ENCODE measurements at places on chromosomes 1 and 21. TPM values are rescaled to one million over a fixed set of nuclear protein-coding genes. Genes with fewer than 3 reads are reported as not detected.
A peak's percentile ranks its signal among the peaks of the same experiment; 100 is the strongest.

EPHX1 gene
- 26.1 TPM for total RNA-seq

GRCh38 chr1:180574031-180574713 is 15.4 kb downstream of the OVAAL start:
- DNase-seq = no peak

GRCh38 chr1:182527680-182528079 is 61.4 kb downstream of the RNASEL start:
- no peak for DNase-seq

DNA sequence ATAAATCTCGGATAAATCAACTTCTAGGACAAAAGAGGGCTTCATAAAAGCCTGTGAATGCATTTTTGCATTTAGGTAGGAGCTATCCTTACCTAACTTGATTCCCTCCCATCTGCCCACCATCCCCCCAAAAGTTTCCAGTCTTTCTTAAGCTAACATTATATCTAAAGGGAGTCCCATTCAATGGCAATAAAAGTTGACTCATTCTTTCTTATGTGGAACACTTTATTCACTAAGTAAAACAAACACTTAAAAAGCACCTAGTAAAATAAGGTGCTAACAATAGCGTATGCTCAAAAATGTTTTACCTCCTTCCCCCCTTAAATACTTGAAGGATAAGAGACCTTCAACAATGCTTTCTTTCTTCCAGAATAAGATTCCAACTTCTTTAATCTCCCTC is 83.8 kb downstream of the GON4L start:
- no peak for DNase-seq

KCNK1 gene
- 0.70 TPM for total RNA-seq

ANGPTL7 gene
- not detected for total RNA-seq

- DNase-seq = no peak
Measured at GRCh38 chr1:237799762-237800474, 90.8 kb downstream of the ZP4 start.

KRTAP11-1 gene
- not detected for total RNA-seq

GRCh38 chr1:80892539-80892938 is 908.2 kb upstream of the ADGRL2 start:
- no peak for DNase-seq

DNA sequence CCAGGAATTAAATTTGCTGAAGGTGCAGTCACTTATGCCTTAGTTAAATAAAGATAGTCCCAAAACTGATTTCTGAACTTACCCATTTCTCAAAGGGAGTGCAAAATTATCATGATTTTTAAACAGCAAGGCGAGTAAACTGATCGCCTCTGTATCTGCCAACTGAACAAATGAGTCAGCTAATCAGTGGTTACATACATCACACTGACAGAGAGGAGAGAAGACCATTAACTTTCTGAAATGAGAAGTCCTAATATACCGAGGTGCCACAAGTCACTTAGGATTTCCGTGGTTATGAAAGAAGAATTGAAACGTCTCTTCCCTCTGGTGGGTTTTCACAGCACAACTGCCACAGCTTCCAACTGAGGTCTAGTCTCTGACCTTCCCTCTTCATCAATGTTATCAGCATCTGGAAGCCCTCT is 400.7 kb downstream of the SMYD3 start:
- no peak for DNase-seq

GRCh38 chr1:202046748-202047708 is 36.6 kb downstream of the ELF3 start:
- DNase-seq = no peak

NHLH1 gene
- total RNA-seq = 0.05 TPM

DNA sequence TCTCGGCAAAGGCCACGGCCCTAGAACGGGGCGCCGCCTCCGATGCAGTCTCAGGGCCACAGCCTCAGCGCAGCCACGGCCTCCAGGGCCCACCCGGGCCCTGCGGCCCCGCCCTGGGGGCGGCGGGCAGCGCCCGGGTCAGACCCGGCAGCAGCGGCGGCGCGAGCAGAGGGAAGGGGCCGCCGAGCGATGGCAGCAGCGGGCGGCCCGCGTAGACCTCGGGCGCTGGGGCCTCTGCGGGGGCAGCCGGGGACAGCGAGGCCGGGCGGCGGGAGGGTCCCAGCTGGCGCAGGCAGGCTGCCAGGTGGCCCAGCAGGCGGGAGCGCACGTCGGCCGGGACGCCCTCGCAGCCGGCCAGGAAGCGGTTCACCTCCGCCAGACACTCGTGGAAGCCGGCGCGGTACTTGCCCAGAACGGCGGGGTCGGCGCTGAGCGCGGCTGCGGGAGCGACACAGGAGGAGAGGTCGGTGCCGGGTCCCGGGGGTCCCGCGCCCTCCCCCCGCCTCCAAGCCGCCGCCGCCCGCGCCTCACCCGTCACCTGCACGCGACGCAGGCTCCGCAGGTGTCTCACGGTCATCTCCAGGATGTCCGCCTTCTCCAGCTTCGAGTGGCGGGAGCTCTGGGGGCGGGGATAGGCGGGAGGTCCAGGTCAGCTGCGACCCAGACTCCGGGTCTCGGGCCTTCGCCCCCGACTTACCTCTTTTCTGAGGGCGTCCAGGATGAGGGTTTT is 737 bp downstream of the HES4 start:
- DNase-seq = no peak

RAP1A gene
- total RNA-seq = 41.4 TPM

DNA sequence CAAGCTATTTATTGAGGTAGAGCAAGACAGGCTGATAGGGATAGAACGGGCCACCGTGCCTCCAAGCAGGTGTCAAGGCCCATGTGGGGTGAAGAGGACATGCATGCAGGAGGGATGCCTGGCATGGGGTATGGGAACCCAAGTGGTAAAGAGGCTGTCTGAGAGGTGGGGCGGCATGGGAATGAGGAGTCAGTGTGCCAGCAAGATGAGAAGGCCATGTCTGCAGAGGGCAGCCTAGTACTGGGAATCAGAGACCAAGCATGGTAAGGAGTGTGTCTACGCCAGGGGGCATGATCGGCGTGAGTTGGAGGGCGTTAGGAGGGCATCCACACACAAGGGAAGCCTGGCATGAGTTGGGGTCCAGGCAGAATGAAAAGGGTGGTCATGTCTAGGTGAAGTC is 303.7 kb upstream of the PLD5 start:
- no peak for DNase-seq

GRCh38 chr1:221783936-221784335 is 42.0 kb upstream of the DUSP10 start:
- DNase-seq = no peak

DNA sequence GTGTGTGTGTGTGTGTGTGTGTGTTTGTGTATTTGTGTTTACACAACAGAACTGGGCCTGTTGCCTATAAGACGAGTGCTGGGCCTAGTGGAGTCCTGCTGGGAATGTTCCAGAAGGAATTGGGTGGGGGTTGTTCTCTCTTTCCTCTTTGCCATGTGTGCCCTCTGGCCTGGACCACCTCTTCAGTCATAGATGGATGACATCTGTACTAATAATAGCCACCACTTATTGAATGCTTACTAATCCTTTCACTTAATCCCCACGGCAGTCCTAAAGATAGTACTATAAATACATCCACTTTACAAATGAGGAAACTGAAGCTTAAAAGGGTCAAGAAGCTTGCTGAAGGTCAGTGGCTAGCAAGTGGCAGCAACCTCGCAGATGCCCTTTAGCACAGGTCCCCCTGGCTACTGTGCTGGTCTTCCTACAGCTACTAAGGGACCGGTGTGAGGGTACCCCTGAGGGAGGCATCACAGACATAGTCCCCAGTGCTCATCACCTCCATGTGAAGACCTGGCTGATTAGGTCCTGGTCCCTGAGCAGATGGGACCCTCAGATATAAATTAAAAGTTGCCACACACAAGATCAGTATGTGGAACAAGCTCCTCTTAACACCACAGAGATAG is 55.2 kb upstream of the KIF1B start:
- DNase-seq = no peak

CD1B gene
- total RNA-seq = not detected

HCRTR1 gene
- total RNA-seq = 0.58 TPM

CR1L gene
- not detected for total RNA-seq

GRCh38 chr1:234886081-234886984 is 242.3 kb downstream of the TOMM20 start:
- no peak for DNase-seq

DNA sequence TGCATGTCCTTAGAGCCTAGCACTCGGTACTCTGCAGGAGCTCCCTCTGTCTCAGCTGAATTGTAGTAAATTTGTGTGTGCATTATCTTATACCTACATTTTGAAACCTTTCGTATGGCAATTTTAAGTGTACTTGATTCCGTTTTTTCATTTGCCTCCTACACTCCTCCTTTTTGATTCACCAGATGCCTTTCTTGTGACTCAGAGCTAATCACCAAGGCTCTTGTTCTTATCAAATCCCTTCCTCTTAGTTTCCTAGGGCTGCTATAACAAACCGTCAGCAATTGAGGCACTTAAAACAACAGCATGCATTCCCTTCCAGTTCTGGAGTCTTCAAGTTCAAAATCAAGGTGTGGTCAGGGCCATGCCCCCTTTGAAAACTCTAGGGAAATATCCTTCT is 261.0 kb downstream of the ASTN1 start:
- DNase-seq = no peak

ABCG1 gene
- total RNA-seq = 66.0 TPM

GRCh38 chr1:7549277-7550161 is 221.6 kb upstream of the VAMP3 start:
- peak; percentile 82 for DNase-seq

- DNase-seq = no peak
Measured at GRCh38 chr1:214281720-214282629, 1.0 kb downstream of the SMYD2 start.

RSPO1 gene
- not detected for total RNA-seq

DMRTA2 gene
- total RNA-seq = not detected

GRCh38 chr1:6152882-6153281 is 27.2 kb downstream of the CHD5 start:
- DNase-seq = no peak

KCNJ9 gene
- total RNA-seq = not detected

DNA sequence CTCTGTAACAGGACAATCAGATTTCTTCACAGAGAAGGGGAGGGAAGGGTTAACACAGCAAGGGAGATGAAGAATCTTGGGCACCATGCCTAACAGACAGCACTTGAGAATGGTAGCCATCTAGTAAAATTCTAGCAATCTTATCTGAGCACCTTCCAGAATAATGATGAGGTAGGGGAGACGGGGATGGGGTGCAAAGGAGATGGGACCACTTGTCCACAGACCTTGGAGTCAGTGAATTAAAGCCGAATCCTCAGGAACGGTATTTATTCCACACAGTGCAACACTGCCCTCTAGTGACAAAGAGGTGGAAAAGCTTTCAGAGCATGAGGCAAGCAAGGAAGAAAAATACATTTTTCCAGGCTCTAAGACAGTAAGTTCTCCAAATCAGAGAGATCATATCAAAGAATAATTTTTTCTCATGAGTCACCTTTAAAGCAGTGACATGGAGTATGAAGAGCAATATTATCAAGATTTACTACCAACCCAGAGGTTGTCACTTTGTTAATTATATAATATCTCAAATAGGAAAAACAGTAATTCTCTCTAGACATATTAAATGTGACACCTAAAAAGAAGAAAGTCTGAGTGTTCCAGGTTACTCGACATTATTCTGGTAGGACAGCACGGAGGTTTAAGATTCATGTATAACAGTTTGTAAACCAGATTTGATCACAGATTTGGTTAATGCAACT is 43.3 kb upstream of the LPAR3 start:
- DNase-seq = no peak

GRCh38 chr1:234686035-234686434 is 76.1 kb upstream of the IRF2BP2 start:
- DNase-seq = no peak

DNA sequence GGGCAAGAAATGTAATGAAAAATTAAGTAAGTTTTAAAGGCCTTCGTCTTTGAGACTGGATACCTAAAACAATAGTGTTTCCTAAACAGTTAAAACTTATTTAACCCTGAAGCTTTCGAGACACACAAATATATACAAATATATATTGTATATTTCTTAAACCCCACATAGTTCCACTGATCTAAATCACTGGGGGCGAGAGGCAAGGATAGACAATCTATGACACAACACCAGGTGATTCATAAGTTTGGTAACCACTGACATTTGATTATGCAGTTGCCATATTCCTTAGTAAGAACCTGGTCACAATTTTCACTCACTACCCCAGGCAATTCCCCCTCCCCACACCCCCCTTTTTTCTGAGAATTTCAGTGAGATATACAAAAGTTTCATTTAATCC is 55.3 kb upstream of the BOLA1 start:
- DNase-seq = no peak

- no peak for DNase-seq
Measured at GRCh38 chr1:205026181-205026580, 16.8 kb upstream of the CNTN2 start.

DNA sequence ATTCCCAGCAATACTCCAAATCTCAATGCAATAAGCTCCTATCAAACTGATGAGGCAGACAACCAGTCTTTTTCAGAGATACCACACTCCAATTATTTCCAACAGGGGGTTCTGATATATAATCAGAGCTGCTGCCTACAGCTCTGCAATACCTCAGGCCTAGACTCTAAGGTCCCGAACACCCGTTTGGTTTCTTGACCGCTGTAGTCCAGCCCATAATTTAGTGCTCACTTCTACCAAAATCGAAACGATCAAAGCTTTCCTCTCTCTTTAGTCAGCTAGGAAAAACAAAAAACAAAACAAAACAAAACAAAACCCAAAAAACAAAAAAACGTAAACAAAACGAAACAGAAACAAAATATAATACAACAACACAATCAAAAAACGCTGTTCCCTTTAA is 453.0 kb downstream of the NEGR1 start:
- DNase-seq = no peak

DNA sequence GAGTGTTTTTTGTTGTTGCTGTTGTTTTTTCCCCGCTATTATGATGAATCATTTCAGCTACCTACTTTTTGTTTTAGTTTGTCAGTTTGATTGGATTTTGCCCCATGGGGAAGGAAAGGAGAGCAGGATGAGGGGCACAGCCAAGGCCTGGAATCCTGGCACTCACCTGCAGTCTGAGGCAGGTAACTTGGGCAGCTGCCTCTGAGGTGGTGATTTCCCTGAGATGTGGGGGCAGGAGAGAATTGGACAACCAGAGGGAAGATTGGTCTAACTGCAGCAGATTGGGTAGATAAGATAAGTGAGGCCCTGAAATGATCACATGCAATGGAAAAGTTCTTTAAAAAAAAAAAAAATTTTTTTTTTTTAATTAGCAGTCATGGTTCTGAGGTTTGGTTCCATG is 1.5 kb upstream of the LAX1 start:
- no peak for DNase-seq

- DNase-seq = no peak
Measured at GRCh38 chr1:19219451-19219850, 9.4 kb upstream of the UBR4 start.

Data from glomerular endothelial cell (primary cell).